CD4-positive, alpha-beta T cell treated with Interleukin-15 for 1 hour (primary cell): ENCODE measurements at places on chromosomes 11 and 22.
A peak's percentile ranks its signal among the peaks of the same experiment; 100 is the strongest.

GRCh38 chr11:111922803-111923202 is 4.1 kb downstream of the C11orf52 start:
- DNase-seq, result no peak

DNA sequence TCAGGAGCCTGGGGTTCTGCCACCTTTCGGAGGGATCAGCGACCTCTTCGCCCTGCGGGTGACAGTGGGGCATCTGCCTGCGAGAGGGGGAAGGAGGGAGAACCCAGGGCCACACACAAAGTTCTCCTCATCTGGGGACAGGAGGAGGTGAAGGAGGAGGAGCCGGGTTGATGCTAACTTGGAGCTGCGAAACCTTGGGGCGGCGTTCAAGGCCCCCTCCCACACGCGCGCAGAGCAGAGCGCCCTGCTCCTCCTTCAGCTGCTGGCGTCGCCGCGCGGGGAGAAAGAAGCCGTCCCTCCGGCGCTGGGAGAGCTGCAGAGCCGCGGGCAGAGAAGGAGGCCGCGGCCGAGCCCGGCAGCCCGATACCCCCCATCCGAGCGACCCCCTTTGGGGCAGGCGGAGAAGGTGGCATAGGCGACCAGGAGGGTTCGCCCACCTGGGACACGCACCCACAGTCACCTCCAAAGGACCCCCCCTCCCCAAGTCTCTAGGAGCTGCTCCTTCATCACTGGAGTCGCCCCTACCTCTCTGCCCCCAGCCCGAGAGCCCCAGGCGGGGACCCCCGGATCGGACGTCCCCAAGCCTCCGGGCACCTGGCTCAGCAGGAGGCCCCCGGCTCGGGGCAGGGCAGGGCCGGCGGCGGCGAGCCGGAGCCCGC is at the start of gene RASD2:
TSS of gene RASD2 (plus strand) at position 237 of the 659 bp plus-strand sequence. CDS start 5,979 bp downstream, outside the sequence.
- no peak for DNase-seq

DNA sequence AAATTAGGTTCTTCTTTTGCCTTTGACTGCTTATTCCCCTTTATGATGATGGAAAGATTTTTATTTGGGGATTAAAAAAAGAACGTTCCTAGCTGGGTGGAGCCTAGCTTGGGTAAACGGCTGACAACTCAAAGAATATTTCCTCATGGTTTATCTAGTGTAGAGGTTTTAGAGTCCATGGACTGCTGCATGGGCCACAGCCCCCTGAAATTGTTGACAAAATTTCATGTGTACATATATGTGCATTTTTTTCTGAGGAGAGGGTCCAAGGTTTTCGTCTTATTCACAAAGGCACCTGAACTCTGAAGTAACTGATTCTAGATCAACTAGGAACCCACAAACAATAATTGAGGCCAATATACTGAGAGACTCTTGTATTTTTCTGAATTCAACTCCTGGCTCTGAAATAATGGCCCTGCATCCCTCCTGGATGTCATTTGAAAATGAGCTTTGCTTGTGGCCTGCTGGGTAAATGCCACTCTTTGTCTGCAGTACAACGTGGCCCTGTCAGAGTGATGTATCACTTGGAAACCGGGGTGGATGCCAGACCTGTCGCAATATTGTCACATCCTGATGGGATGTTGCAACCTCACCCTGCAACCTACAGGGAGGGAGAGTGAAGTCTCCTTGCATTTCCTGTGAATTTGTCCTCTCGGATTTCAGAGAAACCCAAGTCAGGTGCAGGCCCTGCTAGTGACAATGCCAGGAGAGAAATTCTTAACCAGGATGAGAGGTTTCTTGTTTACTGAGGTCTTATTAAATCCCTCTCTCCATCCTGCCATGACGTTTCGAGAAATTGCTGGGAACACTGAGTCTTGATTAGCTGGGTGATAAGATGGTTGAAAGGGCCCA is 33.8 kb downstream of the EHF start:
- peak; percentile 44 for DNase-seq

- no peak for DNase-seq
Observed at GRCh38 chr22:28188178-28188879, 269.3 kb upstream of the PITPNB start.

DNA sequence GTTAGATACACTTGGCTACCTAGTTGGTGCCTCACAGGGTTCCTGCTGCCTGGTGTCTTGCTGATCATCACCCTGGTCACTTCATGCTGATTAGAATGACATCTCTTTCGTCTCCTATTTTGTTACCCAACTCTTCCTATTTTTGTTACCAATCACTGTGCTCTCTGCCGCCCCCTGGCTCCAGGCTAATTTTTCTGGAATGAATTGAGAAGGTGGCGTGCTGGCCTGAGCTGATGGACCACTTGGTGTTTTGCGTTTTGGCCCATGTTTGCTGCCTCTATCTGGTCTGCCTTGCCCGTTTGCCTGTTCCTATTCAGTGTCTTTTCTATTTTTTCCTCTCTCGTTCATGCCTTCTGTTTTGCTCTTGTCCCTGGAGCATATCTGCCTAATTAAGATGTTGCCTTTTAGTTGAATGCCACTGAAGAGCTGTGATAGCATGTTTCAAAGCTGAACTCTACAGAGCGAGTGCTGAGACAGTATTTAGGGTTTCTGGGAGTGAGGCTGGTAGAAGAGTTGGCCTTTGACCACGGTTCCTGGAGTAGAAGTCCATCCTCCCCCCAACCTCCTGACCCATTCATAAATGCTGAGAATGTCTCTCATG is 5.9 kb upstream of the ATF4 start:
- DNase-seq, result peak; percentile 43

- no peak for DNase-seq
Observed at GRCh38 chr22:22702237-22703202, 58.1 kb downstream of the GGTLC2 start.

DNA sequence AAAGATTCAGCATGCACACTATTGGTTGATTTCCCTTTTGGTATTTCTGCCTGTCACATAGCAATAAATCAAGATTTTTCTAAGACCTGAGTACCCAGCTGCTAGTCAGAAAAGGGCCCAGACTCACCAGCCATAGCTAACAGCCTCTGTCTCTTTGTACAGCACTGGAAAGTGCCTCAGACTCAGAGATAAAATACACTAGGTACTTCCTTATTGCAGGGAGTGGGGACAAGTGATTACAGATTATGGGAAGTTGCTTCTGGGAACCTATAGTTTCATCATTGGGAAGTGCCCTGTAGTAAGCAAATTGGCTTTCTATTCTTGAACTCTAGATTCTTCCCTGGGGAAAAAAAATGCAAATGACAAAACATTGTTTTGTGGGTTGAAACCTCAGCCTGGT is at the start of gene CASP5:
TSS of gene CASP5 (minus strand) at position 166 of the 400 bp plus-strand sequence. CDS start at position 134, 32 bp downstream.
- DNase-seq, result no peak

DNA sequence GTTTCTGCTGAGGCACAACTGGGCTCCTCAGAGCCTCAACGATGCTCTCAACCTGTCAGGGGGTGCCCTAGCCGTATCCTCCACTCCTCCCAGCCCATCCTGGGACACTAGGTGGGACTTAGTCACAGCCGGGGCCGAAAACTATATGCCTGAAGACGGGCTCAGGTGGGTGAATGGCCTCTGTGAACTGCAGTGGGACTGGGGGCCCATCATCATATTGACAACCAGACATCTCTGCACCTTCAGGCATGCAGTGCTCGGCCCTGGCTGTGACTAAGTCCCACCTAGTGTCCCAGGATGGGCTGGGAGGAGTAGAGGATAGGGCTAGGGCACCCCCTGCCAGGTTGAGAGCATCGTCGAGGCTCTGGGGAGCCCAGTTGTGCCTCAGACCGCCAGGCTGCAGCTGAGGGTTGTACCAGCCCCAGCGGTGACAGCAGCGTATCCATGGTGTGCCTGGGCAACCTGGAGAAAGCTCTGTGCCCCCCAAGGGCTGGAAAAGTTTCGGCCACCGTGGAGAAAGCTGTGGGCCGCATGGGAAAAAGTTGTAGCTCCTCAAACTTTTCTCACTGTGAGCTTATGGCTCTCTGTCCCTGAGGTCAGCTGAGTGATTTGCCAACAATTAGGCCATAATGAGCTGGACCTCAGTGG is 88.9 kb downstream of the RRM1 start:
- DNase-seq, result no peak

DNA sequence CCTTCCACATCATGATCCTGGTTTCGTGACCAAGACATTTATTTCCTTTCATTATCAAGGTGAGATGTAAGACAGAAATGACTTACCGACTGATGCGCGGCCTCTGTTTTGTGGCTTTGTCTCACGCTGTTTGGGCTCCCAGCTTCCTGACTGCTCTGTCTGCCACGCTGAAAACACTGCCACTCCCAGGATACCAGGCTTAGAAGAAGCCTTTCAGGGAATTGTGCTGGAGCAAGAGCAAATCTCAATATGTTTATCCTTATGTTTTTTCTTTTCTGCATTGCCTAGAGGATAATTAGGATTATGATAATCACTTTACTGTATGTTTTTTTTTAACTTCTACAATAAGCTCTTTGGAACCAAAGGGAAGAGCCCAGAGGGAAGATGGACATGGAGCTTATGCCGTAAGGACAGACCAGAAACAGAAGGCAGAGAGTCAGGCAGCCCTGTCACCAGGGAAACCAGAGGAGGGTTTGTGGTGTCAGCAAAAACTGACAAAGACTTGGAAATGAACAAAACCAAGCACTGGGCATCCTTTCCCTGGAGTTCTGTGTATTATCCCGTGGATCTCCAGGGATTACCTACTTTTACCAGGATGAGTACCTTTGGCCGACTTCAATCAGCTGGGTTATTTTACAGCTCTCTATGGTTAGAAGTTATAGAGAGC is 68.2 kb upstream of the ISX start:
- DNase-seq, result no peak

DNA sequence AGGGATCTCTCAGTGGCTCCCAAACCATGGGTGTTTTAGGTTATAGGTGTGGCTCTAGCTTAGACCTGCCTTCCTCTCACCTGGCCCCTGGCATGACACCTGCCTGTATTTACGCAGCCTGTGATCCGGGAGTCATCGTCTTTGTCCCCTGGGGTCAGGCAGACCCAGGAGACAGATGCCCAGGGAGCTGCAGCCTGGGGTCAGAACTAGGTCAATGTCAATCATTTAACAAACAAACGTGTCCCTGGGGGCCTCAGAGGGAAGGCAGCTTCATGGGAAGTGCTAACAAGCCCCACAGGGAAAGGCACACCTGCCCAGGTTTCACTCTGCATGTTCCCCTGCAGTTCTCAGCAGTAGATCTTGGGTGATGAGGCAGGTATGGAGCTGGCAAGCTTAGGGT is 12.0 kb downstream of the BACE1-AS start:
- DNase-seq, result no peak

DNA sequence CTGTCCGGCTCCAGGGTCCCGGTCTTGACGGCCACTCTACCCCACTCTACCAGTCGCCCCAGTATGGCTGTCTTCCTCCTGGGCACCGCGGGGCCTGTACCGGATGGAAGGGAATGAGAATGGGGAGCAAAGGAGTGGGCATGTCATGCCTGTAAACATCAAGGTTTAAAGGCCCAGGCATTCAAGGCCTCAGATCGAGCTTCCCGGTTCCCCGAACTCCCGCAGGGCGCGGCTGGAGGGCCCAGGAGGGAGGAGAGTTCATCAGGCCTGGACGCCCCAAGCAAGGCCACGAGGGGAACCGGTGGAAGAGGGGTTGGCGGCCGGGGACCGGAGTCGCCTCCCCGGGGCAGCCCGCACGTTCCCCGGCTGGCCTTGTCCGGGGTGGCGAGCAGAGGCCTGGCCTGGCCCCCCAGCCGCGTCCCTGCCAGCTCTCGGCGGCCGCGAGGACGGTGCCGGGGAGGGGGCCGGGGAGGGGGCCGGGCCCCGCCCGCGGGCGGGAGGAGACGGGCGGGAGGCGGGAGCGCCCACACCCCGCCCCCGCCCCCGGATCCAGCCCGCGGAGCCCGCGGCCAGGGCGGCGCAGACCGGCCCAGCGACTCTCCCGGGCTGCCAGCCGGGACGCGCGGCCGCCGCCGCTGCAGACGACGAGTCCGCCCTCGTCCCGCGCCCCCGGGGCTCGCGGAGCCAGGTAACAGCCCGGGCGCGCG is at the start of gene CDC42EP1:
TSS of gene CDC42EP1 (plus strand) at position 580 of the 707 bp plus-strand sequence. CDS start 5,870 bp downstream, outside the sequence.
- DNase-seq, result no peak

DNA sequence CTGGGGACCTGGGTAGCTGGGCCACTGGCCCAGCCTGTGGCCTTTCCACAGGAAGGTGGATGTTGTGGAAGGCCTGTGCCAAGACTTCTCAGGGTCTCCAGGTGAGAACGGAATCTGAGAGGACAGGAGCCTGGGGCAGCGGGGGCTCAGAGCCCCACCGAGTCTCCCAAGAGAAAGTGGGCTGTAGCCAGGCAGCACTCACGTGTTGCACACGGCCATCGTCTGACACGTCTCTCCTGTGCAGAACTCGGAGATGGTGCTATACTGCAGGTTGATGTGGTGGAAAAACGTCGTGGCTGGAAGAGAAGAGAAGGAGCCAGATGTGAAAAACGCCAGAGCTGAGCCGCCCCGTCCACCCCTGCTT is 6.4 kb downstream of the MOB2 start:
- no peak for DNase-seq

GRCh38 chr11:47071791-47072261 is 104.9 kb downstream of the ARFGAP2 start:
- DNase-seq, result no peak

DNA sequence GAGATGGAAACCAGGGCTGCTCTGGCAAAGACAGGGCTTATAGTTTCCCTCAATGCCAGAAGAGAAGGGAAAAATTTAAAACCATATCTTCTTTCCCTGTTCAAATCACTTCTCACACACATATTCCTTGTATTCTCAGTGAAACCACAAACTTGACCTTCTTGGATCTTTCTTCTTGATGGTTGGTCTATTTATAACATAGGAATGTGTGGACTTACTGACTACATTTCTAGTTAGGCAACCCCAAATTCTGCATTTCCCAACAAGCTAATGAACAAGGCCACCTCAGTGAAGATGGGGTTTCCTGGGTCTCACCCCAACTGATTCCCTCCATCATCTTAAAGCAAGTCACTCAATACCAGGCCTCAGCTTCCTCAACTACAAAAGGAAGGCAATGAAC is 3.8 kb upstream of the QSER1 start:
- no peak for DNase-seq

- DNase-seq, result no peak
Observed at GRCh38 chr22:29722587-29722986, 2.8 kb downstream of the CABP7 start.

- peak; percentile 24 for DNase-seq
Observed at GRCh38 chr11:59076876-59077571, 9.1 kb upstream of the GLYATL1B start.

DNA sequence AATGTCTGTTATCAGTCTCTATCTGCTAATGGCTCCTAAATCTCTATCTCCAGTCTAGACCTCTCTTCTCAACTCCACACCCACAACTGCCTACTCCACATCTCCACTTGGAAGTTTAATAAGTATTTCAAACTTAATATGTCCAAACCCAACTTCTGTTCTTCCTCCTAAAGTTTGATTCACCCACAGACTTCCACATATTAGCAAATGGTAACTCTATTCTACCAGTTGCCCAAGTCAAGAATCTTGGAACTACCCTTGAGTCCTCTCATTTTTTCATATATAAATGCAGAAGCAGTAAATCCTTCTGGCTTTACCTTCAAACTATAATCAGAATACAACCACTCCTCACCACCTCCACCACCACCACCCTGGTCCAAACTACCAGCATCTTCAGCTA is 6.7 kb upstream of the JAML start:
- DNase-seq, result no peak

GRCh38 chr11:109303342-109303741 is 118.6 kb upstream of the C11orf87 start:
- DNase-seq, result no peak

- no peak for DNase-seq
Observed at GRCh38 chr11:78030429-78031325, 7.6 kb upstream of the KCTD14 start.
